Activated T-helper 1 cell treated with anti-CD3 and anti-CD28 coated beads, Interleukin-2, amount 50 U/mL, for 16 hours (primary cell): ENCODE measurements at places on chromosomes 3 and 15.

DNA sequence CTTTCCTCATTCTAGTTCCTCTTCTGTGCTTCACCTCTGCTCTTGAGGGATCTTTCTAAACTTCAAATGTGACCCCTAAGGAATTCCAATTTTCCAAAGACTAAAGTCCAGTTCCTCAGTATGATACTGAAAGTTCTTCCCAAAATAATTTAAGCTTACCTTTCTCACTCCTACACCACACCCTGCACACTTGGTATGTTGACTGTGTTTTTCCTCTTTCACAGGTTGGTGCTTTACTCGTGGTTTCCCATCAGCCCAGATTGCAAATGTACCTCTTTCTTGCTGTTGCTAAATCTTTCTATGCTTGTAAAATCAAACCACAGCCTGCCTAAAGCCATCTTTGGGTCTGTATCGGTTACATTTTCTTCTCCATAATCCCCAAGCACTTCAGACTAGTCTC, 30.5 kb upstream of the CLDN16 start:
- no peak for DNase-seq

DNA sequence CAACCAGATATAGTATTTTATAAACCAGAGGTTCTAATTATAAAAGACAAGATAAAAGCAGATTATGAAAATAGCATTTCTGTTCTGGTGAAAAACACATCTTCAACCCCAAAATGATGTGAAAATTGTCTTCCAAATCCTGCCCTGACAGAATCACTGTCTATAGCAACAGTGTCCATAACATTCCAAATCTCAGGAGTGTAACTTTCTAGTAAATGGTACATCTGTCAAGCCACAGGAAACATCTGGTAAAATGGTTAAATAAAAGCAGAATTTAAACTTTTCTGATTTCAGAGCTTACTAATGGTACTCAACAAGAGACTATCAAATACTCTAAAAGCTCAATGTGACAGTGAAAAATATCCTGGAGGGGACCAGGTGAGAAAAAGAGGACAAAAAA, 60.5 kb downstream of the VGLL4 start:
- DNase-seq: no peak

DNA sequence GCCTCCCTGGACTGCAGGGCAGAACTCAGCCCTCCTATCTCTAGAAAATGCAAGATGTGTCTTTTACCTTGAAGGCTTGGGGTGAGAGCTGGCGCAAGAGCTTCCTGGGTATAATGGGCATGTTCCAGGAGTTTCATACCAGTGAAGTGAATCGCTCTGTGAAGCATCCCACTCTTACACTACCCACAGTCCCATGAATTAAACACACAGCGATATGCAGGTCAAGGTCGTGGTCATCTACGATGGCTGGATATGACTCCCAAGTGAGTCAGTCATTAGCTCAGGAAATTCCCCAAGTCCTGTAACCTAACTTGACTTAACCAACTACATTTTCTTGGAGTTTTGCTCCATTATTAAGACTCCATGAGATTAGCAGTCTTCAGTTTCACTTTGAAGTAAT, 439.7 kb downstream of the NTRK3 start:
- no peak for DNase-seq

DNA sequence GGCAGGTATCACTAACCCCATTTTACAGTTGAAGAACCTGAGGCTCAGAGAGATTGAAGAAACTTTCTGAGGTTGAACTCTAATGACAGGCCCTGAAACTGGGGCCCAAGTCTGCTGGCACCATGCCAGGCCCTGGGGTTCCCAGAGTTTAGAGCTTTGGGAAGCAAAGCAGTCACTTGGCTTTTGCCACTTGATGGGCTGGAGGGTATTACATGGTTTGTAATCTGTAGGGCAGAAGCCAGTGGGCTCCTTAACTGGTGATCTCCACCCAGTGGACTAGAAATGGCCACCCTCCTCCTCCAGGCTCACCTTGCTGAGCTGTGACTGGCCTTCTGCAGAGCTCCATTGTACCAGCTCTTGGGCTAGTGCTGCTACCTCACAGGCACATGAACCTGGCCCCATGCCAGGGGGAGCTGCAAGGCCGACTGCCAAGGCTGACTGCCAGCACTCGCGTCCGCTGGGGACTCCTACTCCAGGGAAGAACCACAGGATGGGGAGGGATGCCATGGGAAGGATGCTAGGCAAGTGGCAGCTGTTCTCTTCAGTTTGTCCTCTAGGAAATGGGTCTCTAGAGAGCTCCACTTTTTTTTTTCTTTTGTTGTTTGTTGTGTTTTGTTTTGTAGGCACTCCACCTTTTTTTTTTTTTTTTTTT, 104.8 kb downstream of the ETFA start:
- DNase-seq: no peak

- no peak for DNase-seq
Measured at GRCh38 chr15:85383470-85384148, 3.2 kb downstream of the AKAP13 start.

DNA sequence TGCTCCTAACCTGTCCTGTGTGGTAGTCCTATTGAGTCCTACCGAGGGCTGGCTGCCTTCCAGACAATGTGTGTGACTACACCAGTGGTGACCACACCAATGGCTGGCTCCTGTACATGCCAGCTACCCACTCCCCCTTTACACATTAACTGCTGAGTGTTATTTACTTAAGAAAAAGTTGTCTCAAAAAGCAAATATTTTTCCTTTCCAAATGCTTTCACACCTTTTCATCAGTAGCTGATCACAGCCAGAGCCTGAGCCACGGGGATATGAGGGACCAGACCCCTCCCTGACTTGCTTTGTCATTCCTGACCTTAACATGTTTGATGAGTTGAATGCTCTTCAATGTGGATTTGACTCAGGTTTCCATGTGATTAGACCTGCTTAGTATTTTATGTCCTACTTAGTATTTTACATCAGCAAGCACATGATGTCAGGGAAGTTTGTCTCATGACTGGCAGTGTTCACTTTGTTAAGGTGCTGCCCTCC, 29.6 kb upstream of the GREM1 start:
- no peak for DNase-seq

DNA sequence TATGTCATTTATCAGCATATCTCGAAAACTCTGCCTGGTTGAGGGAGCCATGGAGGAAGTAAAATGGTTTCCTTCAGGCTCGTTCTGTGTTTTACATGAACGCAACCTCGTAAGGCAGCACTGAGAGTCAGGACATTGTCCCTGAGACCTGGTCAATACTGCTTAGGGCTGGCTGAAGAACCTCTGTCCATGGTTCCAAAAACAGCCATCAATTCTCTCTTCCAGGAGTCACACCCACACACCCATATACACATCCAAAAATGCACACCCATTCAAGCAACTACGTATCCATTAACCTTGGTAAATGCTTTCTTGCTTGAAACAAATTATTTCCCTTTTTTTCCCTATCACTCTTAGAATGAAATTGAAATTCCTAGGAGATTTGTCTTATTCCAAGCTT, 91.0 kb upstream of the CHL1 start:
- DNase-seq: no peak
